ENCODE measurements at places on chromosomes 13 and 19.

DNA sequence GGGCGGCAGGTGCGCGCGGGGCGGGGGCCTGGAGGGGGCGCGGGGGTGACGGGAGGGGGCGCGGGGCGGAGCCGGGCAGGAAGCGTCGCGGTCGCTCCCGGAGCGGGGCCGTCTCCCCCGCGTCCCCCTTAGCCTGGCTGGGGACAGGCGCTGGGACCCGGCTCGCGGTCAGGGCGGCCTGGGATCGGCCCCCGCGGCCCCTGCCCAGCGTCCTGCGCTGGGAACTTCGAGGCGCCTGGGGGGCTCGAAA lies 74.7 kb upstream of the MCF2L start:
- DNase-seq = no peak

DNA sequence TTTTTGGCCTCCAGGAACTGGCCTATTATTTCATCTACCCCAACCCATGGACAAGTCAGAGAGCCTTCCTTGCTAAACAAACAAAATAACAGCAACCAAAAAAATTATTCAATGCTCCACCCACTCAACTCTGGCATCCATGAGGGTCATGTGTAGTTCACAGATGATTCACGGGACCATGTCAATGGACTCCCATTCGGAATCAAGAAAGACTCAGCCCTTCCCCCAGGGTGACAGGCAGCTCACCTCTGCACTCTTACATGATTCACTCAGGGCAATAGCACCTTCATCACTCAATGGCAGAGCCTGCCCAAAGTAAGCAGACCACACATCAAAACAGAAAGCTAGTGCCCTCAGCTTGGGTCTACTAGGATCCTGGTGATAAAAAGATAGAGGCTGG lies 14.3 kb upstream of the SCEL start:
- no peak for DNase-seq

DNA sequence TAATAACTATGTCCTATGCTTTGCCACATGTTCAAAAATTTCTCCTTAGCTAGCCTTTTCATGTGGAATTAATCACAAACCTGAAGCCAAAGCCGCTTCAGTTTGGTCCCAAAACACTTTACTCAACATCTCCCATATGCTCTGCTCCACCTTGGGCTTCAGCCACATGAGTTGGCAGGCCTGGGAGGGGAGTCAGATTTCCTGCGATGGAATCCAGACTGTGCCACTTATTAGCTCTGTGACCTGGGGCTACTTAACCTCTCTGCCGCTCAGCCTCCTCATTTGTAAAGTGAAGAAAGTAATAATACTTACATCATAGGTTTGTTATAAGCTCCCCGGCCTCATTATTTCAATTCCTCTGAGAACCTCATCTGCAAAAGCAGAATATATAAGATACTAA lies 272.0 kb downstream of the LMO7 start:
- no peak for DNase-seq

DNA sequence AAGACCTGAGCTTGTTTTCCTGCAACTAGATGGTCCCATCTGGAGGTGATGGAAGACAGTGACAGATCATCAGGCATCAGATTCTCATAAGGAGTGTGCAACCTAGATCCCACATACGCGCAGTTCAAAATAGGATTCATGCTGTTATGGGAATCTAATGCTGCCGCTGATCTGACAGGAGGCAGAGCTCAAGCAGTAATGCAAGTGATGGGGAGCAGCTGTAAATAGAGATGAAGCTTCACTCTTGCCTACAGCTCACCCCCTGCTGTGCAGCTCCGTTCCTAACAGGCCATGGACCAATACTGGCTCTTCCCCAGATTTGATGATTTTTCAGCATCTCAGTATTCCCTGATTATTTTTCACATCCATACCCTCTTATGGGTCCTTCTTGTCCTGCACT lies 208.4 kb upstream of the RXFP2 start:
- no peak for DNase-seq

DNA sequence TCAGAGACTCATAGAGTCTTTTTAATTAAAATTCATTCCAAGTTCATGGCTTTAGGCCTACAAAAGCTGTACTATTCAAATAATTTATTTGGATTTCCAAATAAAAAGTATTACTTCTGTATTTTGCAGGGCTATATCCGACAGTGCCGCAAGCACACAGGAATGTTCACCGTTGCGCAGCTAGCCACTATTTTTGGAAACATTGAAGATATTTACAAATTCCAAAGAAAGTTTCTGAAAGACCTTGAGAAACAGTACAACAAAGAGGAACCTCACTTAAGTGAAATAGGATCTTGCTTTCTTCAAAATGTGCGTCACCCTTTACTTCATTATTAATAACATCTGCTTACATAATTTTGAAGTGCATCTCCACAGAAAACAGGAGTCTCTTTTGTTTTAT lies 20.5 kb upstream of the C1QTNF9 start:
- DNase-seq = no peak

DNA sequence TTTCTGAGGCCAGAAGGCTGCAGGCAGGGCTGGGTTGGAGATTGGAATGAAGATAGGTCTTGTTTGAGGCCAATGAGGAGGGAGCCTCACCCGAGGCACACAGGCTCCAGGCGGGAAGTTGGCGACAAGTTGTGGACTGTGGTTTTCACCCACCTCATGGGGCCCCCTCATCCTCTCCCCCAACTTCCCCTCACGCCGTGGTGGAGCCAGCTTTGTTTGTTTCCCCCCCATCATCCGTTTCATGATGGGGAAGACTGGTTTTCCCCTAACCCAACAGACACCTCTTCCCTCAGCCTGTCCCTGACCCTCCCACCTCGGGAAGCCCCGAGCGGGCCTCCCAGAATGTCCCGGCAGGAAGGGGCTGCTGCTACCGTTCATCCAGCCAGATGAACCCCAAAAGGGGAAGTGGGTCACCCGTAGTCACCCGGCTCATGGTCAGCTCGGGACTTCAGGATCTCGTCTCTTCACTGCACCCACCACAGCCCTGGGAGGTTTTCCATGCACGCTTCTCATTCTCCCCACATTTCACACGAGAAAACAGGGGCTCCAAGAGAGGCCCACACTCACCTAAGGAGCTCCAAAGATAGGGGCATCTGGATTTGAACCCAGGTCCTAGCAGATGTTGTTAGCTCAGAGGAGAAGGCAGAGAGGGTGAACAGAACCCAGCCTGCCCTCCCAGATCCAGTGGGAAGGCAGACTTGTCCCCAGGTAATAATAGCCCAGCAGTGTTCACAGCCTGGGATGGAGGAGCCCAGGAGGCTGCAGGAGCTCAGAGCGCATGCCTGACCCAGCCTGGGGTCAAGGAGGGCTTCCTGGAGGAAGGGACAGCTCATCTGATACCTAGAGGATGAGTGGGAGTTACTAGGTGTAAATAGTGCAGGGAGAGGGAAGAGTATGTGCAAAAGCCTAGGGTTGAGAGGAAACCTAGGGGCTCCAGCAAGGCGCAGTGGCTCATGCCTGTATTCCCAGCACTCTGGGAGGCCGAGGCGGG lies 23.5 kb downstream of the CEACAM16 start:
- DNase-seq = no peak

GRCh38 chr13:58300974-58301681 lies 669.6 kb downstream of the PCDH17 start:
- no peak for DNase-seq

DNA sequence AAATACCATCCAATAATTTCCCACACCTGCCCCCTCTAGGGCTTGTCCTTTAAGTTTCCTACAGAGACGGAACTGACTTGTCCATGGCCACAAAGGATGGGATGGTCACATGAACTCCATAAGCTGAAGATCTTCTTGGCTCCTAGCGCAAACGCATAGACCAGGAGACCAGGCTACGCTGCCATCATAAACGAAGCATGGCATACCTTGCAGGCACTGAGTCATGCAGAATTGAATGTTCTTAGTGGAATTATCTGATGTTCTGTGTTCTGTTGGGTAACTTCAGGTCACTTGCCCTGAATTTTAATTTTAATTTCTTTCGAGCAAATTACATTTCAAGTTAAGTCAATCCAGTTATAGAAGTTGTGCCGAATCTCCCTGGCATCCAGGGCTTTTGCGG lies 96.4 kb upstream of the STARD13 start:
- DNase-seq = no peak

DNA sequence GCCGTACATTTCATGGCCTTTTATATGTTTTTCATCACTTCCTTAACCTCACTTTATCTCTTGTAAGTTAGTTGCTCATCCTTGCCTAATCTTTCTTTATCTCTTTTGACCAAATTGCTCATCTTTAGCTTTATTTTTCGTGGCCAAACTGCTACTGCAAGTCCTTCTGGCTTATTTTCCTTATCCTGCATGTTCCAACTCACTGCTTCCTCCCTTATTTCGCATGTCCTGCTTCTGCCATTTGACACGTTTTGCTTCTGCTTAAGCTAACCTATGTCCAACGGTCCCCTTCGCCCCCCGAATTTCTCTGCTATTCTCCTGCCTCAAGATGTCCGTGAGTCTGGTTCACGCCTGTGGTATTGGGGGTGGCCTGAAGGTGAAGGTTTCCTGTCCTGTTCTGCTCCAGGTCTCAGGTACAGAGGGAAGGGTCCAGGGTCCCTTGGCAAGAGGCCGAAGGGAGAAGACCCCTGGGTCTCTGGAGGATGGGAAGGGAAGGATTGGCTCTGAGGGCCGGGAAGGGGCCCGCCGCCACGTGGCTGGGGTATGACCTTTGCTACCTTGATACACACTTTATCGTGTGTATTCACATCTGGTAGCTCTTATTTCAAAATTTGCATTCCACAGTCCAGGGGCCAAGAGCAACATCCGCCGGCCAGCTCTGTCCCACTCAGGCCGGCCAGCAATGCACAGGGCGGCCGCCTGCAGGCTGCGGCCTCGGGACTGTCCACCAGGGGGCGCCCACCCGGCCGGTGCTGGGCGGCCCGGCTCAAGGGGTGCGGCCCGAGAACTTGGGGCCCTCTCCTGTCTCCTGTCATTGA lies 2.9 kb upstream of the C19orf85 start:
- peak; percentile 50 for DNase-seq

DNA sequence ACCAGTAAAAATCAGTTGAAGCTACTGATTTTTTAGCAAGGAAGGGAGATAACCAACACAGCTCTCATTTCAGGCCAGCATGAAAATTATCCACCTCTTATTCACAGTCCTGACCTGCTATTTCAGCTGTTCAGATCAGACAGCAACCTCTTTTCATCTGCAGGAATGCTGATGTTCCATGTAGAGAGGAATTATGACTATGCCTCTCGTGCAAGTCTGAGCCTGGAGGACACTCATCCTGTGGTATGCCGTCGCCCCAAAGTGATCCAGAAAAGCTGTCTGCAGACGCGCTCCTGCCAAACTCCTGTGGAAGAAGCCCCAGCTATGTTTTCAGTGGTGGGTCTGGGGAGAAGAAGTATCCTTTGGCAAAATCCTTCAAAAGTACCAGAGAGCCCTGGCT lies 563.5 kb upstream of the SLITRK1 start:
- no peak for DNase-seq

GRCh38 chr13:27680465-27680864 lies 58.8 kb downstream of the POLR1D start:
- no peak for DNase-seq

DNA sequence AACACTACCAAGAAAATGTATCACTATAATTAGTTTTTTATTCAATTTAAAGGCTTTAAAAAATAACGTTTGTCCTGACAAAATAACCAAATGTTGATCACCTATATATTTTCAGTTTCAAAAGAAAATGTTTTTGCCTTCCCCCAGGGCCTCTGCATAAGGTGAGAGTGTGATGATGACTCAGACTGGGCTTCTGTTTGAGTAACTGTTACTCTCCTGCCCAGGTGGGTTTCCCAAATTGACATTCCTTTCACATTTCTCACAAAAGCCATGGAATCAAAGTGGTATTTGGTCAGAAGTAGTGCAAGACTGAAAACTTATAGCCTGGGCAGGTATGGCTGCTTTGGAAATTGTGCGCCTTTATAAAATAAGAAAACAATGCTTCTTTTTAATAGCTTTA lies 180.6 kb downstream of the COG6 start:
- no peak for DNase-seq

DNA sequence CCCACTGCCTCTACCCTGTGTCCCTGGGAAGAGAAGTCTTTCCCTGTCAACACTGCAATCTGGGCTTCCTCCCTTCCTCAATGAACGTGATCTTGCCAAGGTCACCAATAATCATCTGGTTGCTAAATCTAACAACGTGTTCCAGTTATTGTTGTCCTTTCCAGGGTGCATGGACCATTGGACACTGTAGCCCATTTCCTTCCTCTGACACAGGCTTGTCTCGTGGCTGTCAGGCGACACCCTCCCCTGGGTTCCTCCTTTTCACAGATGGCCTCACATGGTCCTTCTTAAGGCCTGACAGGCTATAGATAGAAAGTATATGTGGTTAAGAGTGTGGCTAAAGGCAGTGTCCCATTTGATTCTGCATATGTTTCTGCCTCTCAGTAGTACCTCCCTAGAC lies 67.7 kb upstream of the STARD13 start:
- no peak for DNase-seq

- no peak for DNase-seq
Measured at GRCh38 chr13:103354171-103354570, 288.0 kb upstream of the SLC10A2 start.

DNA sequence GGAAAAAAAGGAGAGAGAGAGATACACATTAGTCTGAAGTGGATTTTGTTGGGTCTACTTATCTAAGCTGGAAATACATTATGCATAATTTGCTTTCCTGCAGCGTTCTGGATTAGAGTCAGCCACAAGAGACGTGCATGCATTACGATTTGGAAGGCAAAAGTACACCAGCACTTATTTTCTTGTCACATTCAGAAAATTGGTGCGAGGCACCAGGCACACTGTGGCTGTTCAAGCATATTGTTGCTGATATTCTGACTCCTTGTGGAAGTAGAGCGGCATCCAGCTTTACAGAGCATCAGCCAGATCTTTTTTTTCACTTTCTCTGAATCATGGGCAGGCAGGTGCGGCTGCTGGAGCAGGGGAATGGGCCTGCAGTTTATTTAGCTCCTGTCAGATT lies 905.6 kb upstream of the SPRY2 start:
- DNase-seq = no peak

DNA sequence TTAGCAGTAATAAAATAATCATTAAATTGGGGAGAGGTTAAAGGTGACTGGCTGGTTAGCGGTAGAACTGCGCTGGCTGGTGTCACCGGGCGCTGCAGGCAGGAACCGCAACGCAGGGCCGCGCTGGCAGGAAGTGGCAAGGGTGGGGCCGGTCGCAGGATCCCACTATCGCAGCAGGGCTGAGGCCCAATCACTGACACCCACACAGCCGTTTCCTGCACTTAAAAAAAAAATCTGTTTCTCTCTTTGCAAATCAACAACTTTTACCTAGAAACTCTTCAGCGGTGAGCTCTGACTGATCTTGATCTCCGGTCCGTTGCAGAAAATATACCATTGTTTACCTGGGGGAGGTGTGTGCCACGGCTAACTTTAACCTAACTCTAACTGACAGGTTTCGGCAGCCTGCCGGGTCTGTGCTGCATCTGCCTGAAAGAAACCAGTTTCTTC lies 46.9 kb downstream of the KLF2 start:
- peak; percentile 73 for DNase-seq

GRCh38 chr13:99977912-99978798 lies 3.4 kb upstream of the ZIC2 start:
- DNase-seq = no peak

- DNase-seq = no peak
Measured at GRCh38 chr19:45472563-45473366, 5.0 kb downstream of the FOSB start.

DNA sequence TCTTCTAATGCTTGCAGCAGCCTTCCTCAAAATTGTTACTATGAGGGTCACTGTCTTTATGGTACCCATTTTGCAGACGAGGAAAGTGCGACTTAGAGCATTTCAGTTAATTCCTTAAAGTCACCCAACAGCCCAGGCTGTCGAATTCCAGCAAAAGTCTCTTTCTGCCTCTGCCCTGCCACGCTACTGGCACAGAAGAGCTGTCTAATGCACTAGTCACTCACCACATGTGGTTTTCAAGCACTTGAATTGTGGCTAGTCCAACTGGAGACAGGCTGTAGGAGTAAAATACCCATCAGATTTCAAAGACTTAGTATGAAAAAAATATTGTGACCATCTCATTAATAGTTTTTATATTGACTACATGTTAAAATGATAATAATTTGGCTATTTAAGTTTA lies 1.7 kb downstream of the FPR1 start:
- no peak for DNase-seq
